IMR-90 (cell line): ENCODE measurements at places on chromosomes 6 and 20. TPM values are rescaled to one million over a fixed set of nuclear protein-coding genes. Genes with fewer than 3 reads are reported as not detected.

The KIAA0408 gene
- total RNA-seq, result 0.83 and 0.90 TPM in 2 replicates

The BPI gene
- not detected in 2 replicates for total RNA-seq

The JPH2 gene
- total RNA-seq, result 0.54 and 0.83 TPM in 2 replicates

The TRAPPC3L gene
- under 0.01 TPM in 1 of 2 replicates, not detected in the other for total RNA-seq

The CYP24A1 gene
- total RNA-seq, result not detected in 2 replicates
